Astrocyte (in vitro differentiated cells and primary cell): ENCODE measurements at places on chromosomes 7 and 10. TPM values are rescaled to one million over a fixed set of nuclear protein-coding genes. Genes with fewer than 3 reads are reported as not detected.

HHEX gene
- total RNA-seq, result not detected in 2 replicates

ANXA8 gene
- 0.55 and 1.0 TPM in 2 replicates for total RNA-seq

NUP42 gene
- total RNA-seq, result 36.9 and 37.0 TPM in 2 replicates

DNA sequence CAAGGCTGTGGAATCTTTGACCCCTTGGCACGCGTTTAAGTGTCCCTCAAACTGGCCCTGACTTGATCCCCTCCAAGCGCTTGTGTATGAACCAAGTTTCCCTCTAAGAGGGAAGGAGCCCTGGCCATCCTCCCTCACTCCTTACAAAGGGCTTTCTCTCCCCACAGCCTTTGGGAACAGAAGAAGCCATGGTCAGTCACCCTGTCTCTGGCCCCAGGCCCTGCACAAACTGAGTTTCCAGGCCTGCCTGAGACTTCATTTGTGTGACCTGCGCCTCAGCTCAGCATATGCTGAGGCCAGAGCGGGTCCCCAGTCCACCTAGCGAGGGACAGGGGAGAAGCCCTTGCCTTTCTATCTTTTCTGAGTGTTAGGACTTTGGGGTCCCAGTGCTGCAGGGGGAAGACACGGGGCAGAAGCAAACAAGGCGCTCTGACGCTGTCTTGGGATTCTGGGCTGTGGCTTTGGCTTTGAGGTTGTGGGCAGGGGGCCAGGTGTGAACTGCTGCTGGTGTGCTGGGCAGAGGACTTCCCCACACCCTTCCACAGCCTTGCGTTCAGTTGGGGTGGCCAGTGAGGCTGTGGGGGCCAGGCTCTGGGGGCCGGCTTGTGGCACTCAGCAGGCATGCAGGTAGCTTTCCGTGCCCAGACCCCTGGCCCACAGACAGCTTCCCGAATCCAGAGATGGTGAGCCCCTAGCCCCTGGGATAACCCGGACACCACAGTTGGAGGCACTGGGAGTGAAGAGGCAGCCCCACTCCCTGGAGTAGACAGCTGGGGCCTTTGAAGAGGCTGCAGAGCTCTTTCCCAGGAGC lies 1.5 kb downstream of the RET start:
- H3K27ac ChIP-seq, result no peak overlapping the region
- H3K4me3 ChIP-seq, result no peak overlapping the region
- DNase-seq, result no peak
- H3K36me3 ChIP-seq, result no peaks in the 10 kb centered on the region

- H3K27me3 ChIP-seq, result no peaks in the 10 kb centered on the region
- DNase-seq, result no peak
Observed at GRCh38 chr7:15662451-15662850, 24.0 kb downstream of the MEOX2 start.

- no peaks in the 10 kb centered on the region for H3K36me3 ChIP-seq
- H3K27ac ChIP-seq, result no peak overlapping the region
- no peak for DNase-seq
- H3K4me1 ChIP-seq, result no peaks in the 10 kb centered on the region
- H3K4me3 ChIP-seq, result no peak overlapping the region
Observed at GRCh38 chr10:131656009-131656408, 244.8 kb upstream of the PPP2R2D start.
